ENCODE measurements at places on chromosomes 7 and 10. TPM values are rescaled to one million over a fixed set of nuclear protein-coding genes. Genes with fewer than 3 reads are reported as not detected.

CALCR gene
- not detected for total RNA-seq

TEX47 gene
- total RNA-seq: not detected

CH25H gene
- total RNA-seq: 0.22 TPM

VWDE gene
- 1.9 TPM for total RNA-seq

GPER1 gene
- total RNA-seq: not detected

SLC16A12 gene
- not detected for total RNA-seq

GCC1 gene
- total RNA-seq: 11.0 TPM

CASD1 gene
- total RNA-seq: 11.6 TPM

NODAL gene
- not detected for total RNA-seq

GRID2IP gene
- 0.10 TPM for total RNA-seq

ARPC1A gene
- 41.5 TPM for total RNA-seq

DNA sequence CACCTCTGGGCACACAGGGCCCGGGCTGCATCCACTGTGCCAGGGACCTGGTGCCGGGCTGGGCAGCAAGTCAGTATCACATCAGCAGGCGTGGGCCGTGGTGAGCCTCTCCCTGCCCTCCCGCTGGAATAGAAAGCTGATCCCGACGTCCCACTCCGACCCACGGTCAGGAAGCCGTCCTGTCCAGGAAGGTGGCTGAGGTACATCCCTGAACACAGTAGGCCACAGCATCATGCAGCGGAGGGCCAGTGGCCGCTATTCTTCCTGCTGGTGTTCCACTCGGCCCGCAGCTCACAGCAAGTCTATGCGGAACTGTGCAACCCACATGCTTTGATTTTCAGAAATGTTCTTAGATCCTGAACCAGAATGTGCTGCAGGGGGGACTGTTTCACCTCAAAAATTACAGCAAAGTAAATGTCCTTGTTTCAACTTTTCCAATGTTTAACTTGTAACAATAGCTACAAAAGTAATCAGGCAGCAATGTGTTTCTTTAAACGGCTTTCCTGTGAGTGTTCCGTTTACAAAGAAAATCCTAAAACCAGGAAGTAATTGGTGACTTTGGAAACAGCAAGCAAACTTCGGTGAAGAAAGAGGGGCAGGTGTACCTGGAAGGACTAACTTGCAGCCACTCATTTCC, 676 bp upstream of the GPR146 start:
- DNase-seq: no peak

DNA sequence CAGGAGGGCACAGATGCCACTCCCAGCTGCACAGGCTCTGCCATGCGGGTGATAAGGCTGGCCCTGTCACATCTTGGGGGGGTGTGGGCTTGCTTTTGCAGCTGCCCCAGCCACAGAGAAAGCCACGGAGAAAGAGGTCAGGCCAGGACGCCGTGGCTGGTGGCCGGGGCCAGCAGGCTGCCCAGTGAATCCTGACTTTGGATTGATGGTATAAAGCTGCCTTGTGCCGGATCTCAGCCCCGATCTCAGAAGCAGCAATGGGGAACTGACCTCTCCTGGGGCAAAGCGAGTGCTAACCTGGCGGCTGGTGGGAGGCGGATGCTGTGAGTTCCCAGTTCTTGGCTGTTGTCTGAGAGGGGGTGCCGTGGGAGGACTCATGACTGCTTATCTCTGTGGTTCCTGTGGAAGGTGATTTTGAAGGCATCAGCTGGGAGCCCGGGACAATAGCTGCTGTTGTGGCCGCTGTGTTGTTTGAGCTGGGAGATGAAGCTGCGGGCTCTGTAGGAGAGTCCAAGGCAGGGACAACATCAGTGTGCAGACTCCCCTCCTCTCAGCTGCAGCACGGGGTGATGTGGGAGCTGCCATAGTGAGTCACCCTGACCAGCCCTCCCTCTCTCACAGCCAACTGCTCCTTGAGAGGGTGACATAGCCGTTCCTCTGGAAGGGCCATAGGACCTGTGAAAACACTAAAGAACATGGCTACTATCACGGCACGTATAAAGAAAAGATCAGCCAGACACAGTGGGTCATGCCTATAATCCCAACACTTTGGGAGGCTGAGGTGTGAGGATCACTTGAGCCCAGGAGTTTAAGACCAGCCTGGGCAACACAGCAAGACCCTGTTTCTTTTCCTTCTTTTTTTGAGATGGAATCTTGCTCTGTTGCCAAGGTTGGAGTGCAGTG, 17.0 kb downstream of the IL15RA start:
- no peak for DNase-seq

- no peak for DNase-seq
These were observed 33.6 kb downstream of the NKX6-2 start for GRCh38 chr10:132752378-132752777.

GRCh38 chr7:1418505-1419309, 40.6 kb downstream of the MICALL2 start:
- no peak for DNase-seq

DNA sequence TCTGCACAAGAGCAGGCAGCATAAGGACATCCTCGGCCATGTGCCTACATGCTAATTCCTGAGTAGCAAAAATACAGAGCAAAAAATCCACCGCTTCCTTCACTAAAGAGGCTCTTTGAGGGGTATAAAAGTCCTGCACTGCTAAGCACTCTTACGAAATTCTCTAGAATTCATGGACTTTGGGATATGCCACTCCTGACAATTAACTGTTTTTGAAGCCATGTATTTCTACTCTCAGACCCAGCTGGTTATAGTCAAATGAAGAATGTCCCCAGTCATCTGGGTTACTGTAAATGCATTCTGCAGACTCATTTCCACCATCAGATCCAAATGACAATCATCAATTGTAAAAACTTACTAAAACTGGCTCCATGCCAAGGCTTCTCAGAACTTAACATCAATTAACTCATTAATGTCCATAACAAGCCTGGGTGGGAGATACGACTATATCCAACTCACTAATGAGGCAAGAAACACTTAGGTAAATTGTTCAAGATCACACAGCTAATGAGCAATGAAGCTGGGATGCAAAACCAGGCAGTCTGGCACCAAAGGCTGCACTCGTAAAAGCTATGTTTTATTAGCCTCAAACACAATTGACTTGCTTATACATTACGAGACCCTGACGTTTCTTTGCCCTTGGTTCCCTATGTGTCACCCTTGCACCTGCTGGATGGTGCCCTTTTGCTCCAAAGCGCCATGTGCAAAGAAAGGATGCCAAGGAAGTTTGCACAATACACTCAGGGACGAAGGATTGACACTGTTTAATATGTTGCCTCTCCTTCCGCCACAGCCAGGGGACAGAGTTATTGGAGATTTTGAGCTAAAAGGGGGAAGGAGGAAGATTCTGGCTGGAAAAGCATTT, 250.4 kb downstream of the ELMO1 start:
- no peak for DNase-seq

DNA sequence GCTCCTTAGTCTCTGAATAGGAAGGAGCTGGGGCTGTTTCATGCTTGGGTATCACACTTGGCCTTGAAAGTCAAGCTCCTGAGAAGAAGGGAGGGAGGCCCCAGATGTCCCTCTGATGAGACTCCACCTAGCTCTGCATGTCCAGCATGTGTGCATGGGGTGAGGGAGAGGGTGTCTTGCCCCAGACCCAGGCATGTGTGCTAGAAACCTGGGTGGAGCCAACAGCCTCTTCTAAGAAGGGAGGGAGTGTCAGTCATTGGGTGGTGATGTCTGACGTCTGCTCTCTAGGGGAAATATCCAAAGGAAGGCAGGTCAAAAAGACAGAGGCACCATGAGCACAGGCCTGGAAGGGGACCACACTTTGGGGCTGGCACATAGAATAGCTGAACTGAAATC, 159.0 kb downstream of the CDH23 start:
- no peak for DNase-seq

DNA sequence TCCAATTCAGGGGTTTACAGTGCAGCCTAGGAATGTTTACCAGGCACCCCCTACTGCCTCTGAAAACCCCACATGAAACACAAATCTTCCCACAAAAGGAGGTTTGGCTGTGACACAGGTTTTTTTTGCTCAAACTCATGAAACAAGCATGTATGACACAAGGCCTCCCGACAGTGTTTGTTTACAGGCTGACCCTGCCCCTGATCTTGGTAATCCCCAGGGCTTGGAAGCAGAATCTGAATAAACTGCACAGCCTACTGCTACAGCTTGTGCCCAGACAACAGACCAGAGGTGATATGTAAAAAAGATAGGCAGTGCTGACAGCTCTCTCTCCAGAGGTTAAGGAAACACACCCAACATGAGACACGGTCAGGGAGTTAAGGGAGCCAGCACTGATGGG, 184.2 kb downstream of the KMT2E start:
- no peak for DNase-seq

- no peak for DNase-seq
These were observed 35.4 kb upstream of the GPAM start for GRCh38 chr10:112218960-112219359.

GRCh38 chr10:62250594-62251198, 17.9 kb downstream of the RTKN2 start:
- peak; percentile 8 for DNase-seq

- DNase-seq: no peak
These were observed 121.0 kb upstream of the LANCL2 start for GRCh38 chr7:55244006-55244745.

- no peak for DNase-seq
These were observed 215.5 kb downstream of the ACTR3B start for GRCh38 chr7:152975076-152975475.

GRCh38 chr10:100282907-100283306, 3.6 kb downstream of the BLOC1S2 start:
- no peak for DNase-seq

GRCh38 chr7:116339564-116339963, 129.2 kb downstream of the TES start:
- no peak for DNase-seq

- no peak for DNase-seq
These were observed 126.9 kb downstream of the CNNM2 start for GRCh38 chr10:103044942-103045489.

GRCh38 chr10:65294329-65294728, 1631.5 kb upstream of the LRRTM3 start:
- DNase-seq: no peak

DNA sequence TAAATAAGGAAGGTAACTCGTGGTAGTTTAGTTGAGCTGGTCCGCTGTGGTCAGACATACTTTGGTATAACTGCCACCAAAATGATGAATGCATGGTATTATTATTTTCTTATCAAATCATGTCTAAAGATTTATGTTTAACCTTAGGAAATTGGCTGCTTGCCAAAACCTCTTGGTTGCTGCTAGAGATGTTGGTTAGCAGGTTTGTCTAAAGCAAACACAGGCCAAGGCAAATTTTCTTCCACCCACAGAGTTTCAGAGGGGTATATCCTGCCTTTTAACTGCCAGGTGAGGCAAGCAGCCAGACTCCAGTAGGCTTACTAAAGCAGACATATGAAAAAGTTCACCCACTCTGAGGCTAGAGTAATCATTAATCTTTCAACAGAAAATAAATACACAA, 101.4 kb downstream of the SEMA3E start:
- no peak for DNase-seq

- no peak for DNase-seq
These were observed 46.0 kb downstream of the ATAD1 start for GRCh38 chr10:87771871-87772500.

- DNase-seq: no peak
These were observed 33.0 kb downstream of the BAMBI start for GRCh38 chr10:28710202-28710886.

GRCh38 chr10:68501691-68502090, 25.6 kb downstream of the SLC25A16 start:
- DNase-seq: no peak

- DNase-seq: no peak
These were observed 74.7 kb upstream of the PFKP start for GRCh38 chr10:2992401-2993198.

- no peak for DNase-seq
These were observed 550.5 kb upstream of the COBL start for GRCh38 chr7:51867117-51867516.

DNA sequence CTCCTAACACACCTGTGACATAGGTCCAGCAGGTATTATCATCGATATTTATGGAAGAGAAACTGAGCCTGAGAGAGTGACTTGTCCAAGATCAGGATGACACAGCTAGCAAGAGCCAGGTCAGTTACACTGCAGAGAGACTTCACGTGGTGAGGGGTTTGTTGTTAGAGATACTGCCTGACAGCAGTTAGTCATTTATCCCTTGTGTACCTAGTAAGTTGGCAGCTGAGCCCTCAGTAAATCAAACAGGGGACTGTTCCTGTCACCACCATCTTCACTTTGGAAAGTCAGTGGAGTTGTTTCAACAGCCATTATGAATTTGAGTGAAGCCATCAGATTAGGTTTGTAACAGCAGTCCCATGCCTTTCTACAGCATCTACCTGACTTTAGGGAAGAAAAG, 87.5 kb upstream of the GATA3 start:
- DNase-seq: no peak

GRCh38 chr7:129949292-129950133, 3.2 kb downstream of the UBE2H start:
- peak; percentile 39 for DNase-seq

- no peak for DNase-seq
These were observed 50.0 kb downstream of the CALD1 start for GRCh38 chr7:134829380-134829986.

DNA sequence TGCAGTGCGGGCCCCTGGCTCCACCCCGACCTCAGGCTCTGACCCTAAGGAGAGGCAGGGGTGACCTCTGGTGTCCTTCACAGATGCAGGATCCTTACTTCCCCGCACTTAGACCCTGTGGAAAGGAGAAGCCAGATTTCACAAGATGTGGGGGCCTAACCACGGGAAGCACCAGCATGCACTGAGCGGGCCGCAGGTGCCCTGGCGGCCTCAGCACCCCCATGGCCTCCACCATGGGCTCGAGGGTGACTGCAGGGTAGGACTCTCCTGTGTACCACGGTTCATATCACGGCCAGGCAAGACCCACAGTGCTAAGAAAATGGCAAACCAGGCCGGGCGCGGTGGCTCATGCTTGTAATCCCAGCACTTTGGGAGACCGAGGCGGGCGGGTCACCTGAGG, 410.0 kb upstream of the FOXK1 start:
- DNase-seq: no peak

GRCh38 chr10:75610183-75610582, 178.8 kb downstream of the LRMDA start:
- DNase-seq: no peak

GRCh38 chr7:12889391-12889790, 202.0 kb downstream of the ARL4A start:
- DNase-seq: no peak

GRCh38 chr10:46234431-46235060, 52.3 kb upstream of the ANTXRL start:
- no peak for DNase-seq

GRCh38 chr7:16028103-16028502, 341.6 kb upstream of the MEOX2 start:
- DNase-seq: no peak

Data from activated naive CD4-positive, alpha-beta T cell treated with anti-CD3 and anti-CD28 coated beads for 36 hours (primary cell).